ENCODE measurements at places on chromosomes 16 and 17. TPM values are rescaled to one million over a fixed set of nuclear protein-coding genes. Genes with fewer than 3 reads are reported as not detected.

BICDL2 gene
- 0.28 TPM for total RNA-seq

HOXB2 gene
- total RNA-seq = 4.5 TPM

TBC1D3G gene
- total RNA-seq = not detected

CLEC18C gene
- 0.23 TPM for total RNA-seq

EMC6 gene
- 16.3 TPM for total RNA-seq

ZNF267 gene
- total RNA-seq = 16.2 TPM

OTOP3 gene
- not detected for total RNA-seq

FBXW10B gene
- total RNA-seq = 0.92 TPM

TOX3 gene
- not detected for total RNA-seq

GINS2 gene
- 0.89 TPM for total RNA-seq

OR1F1 gene
- not detected for total RNA-seq

MYH1 gene
- 0.09 TPM for total RNA-seq

OGFOD1 gene
- total RNA-seq = 197 TPM
